ENCODE measurements at places on chromosomes 11 and 22.

GRCh38 chr22:31833930-31834329 lies 80.1 kb downstream of the DEPDC5 start:
- DNase-seq = no peak

GRCh38 chr11:77589181-77589520 lies 602 bp upstream of the AQP11 start:
- DNase-seq = no peak

- no peak for DNase-seq
Measured at GRCh38 chr11:57160665-57161064, 21.1 kb upstream of the LRRC55 start.

DNA sequence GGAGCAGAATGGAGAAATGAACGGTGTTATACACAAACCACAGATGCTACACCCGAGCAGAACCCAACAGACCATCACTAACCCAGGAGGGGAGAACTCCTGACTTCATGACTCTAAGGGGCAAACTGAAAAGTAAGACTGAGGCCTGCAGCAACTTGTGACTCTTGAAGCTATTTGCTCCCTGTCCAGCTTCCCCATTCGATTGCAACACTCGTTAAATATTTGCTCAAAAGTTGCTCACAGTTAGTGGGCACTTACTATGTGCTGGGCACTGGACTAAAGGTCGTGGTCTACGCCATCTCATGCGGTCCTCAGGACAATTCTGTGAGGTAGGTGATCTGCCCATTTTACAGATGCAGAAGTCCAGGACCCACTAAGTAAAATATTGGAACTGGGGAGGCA lies 9.5 kb upstream of the ADA2 start:
- no peak for DNase-seq

DNA sequence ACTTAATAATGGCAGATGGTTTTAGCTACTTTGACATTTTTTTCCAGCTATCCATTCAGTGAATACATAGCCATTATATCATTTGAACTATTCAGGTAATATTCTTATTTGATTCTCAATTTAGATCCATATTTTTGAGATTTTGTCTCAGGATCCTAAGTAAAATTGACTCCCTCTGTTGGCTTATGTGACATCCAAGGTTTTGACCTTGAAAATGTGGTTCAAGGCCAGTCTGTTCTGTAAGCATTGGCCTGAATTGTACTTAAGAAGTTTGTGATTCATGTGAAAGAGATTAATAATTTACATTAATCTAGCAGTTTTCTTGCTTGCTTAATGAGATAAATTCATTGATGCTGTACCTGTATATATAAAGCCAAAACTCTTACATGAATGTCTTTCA lies 1.6 kb upstream of the SLC17A6 start:
- DNase-seq = no peak

DNA sequence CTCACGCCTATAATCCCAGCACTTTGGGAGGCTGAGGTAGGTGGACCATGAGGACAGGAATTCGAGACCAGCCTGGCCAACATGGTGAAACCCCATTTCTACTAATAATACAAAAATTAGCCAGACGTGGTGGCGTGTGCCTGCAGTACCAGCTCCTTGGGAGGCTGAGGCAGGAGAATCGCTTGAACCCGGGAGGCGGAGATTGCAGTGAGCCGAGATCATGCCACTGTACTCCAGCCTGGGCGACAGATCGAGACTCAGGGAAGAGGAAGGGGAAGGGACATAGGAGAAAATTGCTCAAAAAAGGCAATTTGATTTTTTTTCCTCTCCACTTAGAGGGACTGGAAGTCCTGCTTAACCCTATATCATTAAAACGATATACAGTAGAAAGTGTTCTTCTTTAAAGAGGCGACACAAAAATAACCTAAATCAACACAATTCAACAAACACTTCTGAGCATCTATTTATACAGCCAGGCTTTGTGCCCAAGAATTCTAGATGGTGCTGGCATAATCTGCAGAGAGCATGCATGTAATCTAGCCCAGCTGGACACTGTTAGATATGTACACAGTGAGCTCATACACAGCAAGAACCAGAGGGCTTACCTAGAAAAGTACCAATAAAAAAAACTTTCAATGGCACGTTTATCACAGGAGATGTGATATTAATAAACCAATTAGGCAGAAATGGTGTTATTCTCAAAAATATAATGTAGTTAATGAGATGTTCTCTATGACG lies 20.9 kb upstream of the DENND5A start:
- DNase-seq = no peak

Data from NAMALWA (cell line).